Kidney (tissue), 22 donors: ENCODE measurements at places on chromosomes 6 and 20.

DNA sequence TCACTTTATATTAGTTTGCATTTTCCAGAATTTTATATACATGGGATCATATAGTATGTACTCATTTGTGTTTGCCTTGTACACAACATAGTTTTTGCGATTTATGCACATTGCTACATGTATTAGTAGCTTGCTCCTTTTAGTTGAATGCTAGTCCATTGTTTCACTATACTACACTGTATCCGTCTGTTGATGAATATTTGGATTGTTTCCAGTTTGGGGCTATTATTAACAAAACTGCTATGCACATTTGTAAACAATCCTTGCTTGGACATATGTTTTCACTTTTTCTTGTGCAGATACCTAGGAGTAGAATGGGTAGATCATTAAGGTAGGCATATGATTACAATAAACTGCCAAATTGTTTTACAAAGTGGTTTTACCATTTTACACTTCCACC, 3.9 kb upstream of the LRRC1 start:
- no peaks in the 10 kb centered on the region for H3K4me1 ChIP-seq
- no peak overlapping the region for H3K27ac ChIP-seq
- DNase-seq, result no peak
- H3K4me3 ChIP-seq, result no peak overlapping the region
- H3K36me3 ChIP-seq, result no peaks in the 10 kb centered on the region
- H3K27me3 ChIP-seq, result no peaks in the 10 kb centered on the region

- H3K27me3 ChIP-seq, result no peaks in the 10 kb centered on the region
- no peak overlapping the region for H3K4me3 ChIP-seq
- no peaks in the 10 kb centered on the region for H3K4me1 ChIP-seq
- H3K36me3 ChIP-seq, result no peaks in the 10 kb centered on the region
These were observed 15.0 kb upstream of the IFNGR1 start for GRCh38 chr6:137233911-137234863.

DNA sequence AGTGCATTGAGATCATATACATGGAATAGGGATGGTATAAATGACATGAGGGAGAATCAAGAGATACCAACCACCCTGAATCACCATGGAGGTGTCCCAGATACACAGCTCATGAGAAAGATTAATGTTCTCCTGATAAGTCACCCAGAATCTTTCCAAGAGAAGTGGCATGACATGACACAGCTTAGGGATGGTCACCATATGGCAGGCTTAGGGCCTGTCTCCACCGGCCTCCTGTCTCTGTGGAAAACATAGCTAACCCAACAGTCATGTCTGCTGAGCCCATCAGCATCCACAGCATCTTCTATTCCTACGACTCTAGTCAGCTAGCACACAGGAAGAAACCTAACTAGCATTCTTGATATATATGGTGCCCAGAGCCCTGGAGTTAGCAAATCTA, 133.3 kb downstream of the IPCEF1 start:
- no peak overlapping the region for H3K27ac ChIP-seq
- DNase-seq, result no peak
- no peaks in the 10 kb centered on the region for H3K36me3 ChIP-seq
- H3K4me3 ChIP-seq, result no peak overlapping the region
- H3K4me1 ChIP-seq, result no peaks in the 10 kb centered on the region
- no peaks in the 10 kb centered on the region for H3K27me3 ChIP-seq

DNA sequence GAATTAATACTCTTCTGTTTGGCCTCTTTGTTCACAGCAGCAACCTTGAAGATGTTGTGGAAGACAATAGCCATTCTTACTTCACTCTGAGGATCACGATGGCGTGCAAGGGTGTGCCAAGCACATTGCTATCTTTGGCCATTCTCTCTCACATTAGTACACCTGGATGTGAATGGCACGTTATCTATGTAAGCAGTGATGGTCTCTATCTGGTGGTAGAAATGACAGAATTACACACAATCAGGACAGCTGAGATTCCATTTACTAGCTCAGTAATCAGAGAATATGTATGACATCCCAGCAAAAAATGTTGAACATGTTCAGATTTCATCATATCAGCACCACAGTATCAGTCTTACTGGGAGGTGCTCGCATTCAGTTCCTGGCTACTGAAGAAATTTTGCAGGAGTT, 116.2 kb downstream of the LCA5 start:
- no peak overlapping the region for H3K27ac ChIP-seq
- no peaks in the 10 kb centered on the region for H3K4me1 ChIP-seq
- no peaks in the 10 kb centered on the region for H3K27me3 ChIP-seq
- H3K4me3 ChIP-seq, result no peak overlapping the region
- no peak for DNase-seq
- no peaks in the 10 kb centered on the region for H3K36me3 ChIP-seq

DNA sequence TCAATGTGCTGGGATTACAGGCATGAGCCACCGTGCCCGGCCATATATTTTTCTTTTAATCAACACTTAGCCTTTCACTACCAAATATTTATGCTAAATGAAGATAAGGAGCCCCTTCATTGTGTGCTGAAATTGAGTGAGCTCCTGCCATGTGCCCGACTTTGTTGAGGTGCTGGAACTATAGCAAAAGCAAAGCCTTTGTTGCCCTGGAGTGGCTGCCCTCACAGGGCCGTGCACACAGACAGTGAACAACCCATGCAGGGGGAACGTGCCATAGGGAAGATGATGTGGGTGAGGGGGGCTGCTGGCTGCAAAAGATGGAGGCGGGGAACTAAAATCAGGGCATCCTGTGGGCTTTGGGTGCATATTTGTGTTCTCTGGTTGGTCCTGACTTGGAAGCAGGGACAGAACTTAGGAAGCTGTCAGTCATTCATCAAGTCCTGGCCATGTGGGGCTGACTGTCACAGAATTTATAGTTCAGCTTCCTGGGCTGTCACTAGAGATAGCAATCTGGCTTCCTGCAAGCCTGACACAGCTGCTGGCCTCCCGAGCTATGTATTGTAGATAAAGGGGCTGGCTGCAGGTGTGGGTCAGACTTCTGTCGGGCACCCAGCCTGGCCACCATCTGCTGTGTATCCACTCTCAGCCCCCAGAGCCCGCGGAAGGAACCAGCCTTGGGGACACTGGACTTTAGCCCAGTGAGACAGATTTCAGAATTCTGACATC, 56.8 kb upstream of the MPC1 start:
- H3K27ac ChIP-seq, result no peak overlapping the region
- H3K4me1 ChIP-seq, result no peaks in the 10 kb centered on the region
- no peaks in the 10 kb centered on the region for H3K36me3 ChIP-seq
- H3K4me3 ChIP-seq, result no peak overlapping the region
